ENCODE measurements at places on chromosomes 11 and 22. TPM values are rescaled to one million over a fixed set of nuclear protein-coding genes. Genes with fewer than 3 reads are reported as not detected.

DNA sequence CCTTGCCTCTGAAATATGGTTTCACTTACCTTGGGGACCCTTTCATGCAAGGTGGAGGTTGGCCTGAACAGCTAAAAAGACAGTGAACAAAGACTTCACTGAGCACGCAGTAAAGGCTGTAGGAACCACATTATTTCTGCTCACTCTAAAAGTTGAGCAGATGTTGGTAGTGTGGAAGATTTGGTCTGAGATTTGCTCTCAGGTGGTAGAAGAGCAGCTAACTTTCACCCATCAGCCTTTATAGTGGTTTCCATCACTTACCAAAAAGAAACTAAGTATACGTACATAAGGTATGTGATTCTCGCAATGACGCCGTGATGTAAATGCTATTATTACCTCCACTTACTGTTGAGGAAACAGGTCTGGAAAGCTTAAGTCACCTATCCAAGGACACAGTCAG lies 47.3 kb downstream of the PRR5L start:
- DNase-seq = no peak

GRCh38 chr11:103528046-103528445 lies 418.8 kb downstream of the DYNC2H1 start:
- DNase-seq = no peak

GRCh38 chr22:33219648-33220384 lies 161.6 kb upstream of the SYN3 start:
- no peak for DNase-seq

MYO18B gene
- 68.0 TPM for polyA plus RNA-seq

GRCh38 chr22:19967850-19968449 lies 26.3 kb upstream of the TXNRD2 start:
- no peak for DNase-seq

- peak; percentile 68 for DNase-seq
Observed at GRCh38 chr11:30196400-30197206, 34.2 kb upstream of the FSHB start.

FAM118B gene
- polyA plus RNA-seq = 21.1 TPM

- no peak for DNase-seq
Observed at GRCh38 chr22:32185821-32186220, 19.1 kb downstream of the RFPL2 start.

- no peak for DNase-seq
Observed at GRCh38 chr11:18769802-18770456, 21.7 kb downstream of the PTPN5 start.

DNA sequence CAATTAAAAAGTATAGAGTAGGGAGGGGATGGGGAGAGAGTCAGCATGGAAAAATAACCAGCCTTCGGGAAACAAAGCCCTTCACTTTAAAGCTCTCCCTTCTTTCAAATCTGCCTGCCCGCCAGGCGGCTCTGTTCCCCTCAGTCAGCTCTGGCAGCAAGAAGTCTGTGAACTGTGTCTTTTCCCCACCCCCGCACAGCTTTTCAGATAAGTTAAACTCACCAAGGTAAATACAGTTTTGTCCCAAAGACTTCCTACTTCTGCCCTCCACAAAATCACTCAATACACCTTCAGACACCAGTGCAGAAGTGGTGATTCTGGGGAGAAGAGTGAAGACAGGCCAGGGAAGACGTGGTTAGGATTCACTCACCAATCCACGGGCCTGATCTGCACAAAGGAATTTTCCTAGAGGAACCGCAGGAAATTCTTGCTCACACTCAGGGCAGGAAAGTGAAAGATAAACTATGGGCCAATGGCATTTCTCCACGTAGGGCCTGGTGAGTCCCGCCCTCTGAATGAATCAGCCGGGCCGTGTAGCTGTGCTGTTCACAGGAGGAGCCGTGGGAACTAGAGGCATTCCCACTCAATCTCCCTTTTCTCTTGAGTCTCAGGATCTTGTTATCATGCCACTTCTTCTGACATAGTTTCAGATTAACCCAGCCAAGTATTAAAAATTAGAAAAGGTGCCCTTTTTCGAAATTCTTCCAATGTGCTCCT lies at the start of gene TRIM5:
TSS of gene TRIM5 (minus strand) at position 429 of the 717 bp plus-strand sequence. CDS start 4,897 bp downstream, outside the sequence.
- DNase-seq = peak; percentile 95

DNA sequence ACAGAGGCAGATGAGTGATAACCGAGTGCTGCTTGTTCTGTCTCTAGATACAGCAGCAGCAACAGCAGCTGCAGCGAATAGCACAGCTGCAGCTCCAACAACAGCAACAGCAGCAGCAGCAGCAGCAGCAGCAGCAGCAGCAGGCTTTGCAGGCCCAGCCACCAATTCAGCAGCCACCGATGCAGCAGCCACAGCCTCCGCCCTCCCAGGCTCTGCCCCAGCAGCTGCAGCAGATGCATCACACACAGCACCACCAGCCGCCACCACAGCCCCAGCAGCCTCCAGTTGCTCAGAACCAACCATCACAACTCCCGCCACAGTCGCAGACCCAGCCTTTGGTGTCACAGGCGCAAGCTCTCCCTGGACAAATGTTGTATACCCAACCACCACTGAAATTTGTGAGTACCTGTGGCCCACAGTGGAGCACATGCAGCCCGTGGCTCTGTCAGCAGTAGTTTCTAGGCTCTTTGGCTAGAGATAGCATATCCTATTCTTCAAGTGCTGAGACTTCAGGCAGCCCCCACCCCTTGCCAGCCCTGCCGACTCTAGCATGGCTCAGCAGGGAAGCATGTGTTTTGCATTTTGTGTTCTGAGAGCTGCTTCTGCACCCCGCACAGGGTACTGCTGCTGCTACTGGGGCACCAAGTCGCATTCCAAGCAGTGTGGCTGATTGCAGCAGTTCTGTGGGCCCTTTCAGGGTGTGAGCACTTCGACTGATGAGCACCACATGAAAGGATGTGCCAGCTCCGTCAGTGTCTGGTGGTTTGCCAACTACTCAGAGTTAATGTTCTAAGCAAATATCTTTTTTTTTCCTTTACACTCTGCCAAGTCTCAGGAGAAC lies 59.2 kb downstream of the MED15 start:
- no peak for DNase-seq

Measured in muscle of back (tissue), 13 donors.